ENCODE measurements at places on chromosomes 7 and 10. TPM values are rescaled to one million over a fixed set of nuclear protein-coding genes. Genes with fewer than 3 reads are reported as not detected.

DNA sequence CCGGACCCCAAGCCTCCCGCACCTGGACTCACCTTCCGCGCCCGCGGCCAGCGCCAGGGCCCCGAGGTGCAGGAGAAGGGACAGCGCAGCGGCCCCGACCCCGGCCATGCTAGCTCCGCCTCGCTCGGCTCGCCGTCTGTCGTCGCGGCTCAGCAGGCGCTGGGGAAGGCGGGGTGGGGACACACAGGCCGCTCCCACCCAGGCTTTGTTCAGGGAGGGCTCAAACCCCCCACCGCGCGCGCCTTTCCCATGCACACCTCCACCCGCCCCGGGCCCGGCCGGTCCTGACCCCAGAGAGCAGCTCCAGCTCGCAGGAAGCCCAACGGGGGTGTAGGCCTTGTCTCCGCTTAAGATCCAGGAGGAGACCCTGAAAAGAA, at the start of gene KCP:
Gene KCP, minus strand, starts transcription at position 141 of the 377 bp plus-strand sequence. Its CDS starts 33 bp downstream, at position 108.
- no peak for ATAC-seq

Gene CDHR3
- total RNA-seq = 1.00 TPM

Gene SPDYE1
- not detected for total RNA-seq

Gene HECW1
- 0.40 TPM for total RNA-seq

DNA sequence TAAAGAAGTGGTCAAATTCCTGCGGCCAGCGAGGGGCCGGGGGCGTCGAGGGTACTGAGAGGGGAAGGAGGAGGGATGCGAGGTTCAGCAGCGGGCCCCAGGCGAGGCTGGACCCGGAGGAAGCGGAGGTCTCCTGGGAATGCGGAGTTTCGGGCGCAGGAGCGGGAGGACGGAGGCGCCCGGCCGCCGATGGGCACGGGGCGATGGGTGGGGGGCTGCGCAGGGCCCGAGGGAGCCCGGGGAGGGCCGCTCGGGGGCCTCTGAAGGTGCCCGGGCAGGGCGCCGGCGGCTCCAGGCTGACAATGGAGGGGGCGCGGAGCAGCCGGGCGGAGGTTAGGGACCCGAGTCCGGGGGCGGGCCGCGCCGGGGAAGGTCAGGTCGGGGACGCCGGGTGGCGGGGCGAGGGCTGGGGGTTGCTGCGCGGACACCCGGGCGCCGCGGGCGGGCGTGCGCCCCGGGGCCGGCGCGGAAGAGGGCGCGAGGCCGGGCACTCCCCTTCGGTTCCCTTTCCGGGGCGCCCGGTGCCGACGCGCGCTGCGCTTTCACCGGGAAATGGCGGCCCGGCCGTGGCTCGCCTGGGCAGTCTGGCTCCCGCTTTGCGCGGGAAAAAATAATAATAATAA, 683 bp downstream of the MACROH2A2 start:
- ATAC-seq = peak; percentile 57

- peak; percentile 32 for ATAC-seq
Measured at GRCh38 chr10:61662794-61663259, at the start of gene CABCOCO1. Gene CABCOCO1 (plus strand): TSS chr10:61662929. CDS start chr10:61662973, 44 bp downstream.

DNA sequence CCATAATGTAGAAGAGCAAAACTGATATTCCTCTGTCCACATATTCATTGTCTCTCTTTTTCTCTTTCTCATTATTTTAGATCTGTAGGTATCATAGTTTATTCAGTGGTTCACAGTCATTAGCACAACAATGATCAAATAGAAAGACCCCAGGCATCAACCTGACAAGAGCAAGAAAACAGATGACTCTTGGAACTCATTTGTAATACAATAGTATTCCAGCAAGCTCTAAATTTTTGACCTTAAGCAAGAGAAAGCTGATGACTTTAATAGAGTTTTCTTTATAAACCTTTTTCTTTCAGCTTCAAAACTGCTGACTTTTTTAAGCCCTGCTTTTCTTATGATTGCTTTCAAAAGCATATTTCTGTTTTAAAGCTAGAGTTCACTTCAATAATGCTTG, 507.5 kb upstream of the SORCS1 start:
- no peak for ATAC-seq

- no peak for ATAC-seq
Measured at GRCh38 chr10:101560298-101561067, 27.6 kb downstream of the POLL start.

DNA sequence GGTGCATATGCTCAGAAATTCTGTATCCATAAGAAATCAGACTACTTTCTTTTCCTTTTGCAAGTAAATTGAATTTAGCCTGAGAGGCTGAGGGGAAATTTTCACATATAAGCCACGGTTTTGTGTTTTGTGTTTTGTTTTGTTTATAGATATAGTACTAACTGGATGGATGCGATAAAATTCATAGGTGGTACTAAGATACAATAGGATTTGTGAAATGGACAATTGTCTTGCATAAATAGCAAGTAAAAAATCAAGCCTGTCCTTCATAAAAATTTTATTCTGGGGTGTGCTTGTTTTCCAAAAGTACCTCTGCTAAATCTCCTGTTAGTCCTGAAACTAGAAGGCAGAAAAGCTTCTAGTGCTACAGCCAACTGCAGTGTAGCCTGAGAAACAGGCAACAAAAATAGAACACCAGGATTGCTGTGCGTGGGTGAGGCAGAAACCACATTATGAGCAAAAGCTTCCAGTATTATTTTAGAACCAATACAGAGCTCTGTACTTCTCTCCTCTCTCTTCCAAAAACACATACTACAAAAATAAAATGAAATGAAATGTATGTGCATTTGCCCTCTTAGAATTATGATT, 634 bp upstream of the HDAC9 start:
- ATAC-seq = no peak

DNA sequence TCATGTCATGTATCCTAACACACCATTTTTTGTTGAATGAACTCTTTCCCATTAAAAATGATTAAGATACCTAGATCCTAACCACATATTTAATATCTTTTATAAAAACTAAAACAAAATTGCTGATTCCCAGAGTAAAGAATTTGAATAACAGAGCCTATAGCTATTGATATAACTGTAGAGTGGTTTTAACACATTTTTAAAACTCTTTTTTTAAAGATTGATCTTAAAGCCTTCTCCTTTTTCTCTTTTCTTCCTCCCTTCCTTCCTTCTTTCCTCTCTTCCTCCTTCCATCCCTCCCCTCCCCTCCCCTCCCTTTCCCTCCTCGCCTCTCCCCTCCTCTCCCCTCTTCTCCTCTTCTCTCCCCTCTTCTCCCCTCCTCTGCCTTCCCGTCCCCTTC, 605.4 kb upstream of the FZD8 start:
- ATAC-seq = no peak

- peak; percentile 51 for ATAC-seq
Measured at GRCh38 chr7:93921607-93922566, at the start of gene GNG11. Gene GNG11 (plus strand): TSS chr7:93921735. CDS start chr7:93922138, 403 bp downstream.

GRCh38 chr10:19592276-19592675, 224.0 kb upstream of the PLXDC2 start:
- ATAC-seq = no peak

Gene CUZD1
- total RNA-seq = 0.24 TPM

GRCh38 chr7:42414028-42414427, 177.0 kb upstream of the GLI3 start:
- no peak for ATAC-seq

Gene CFAP46
- 0.64 TPM for total RNA-seq

Gene IGFBP1
- total RNA-seq = not detected

Gene PHKG1
- 0.88 TPM for total RNA-seq

- no peak for ATAC-seq
Measured at GRCh38 chr10:118918116-118918515, 111.4 kb upstream of the NANOS1 start.

DNA sequence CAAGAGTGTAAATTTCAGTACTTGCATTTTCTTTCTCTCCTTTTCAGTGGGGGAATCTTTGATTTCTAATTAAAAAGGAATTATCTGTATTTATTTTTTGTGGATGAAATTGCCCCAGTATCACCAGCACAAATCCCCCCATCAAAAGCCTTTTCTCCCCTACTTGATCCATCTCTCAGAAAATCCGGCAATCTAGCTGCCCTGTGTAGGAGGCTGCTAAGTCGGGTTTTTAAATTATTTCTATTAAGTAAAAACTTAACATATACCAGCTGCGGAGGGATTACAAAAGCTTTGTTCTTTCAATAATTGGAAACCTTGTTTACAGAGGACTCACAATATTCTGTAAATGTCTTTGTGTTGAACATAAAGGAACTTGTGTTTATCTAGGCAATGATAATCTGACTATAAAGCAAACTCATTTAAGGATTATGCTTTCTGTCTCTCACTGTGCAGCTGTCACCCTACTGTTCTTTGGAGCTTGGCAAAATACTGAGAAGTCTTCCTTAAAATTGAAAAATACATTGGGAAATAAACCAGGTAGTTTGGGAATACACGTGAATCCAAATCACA, 177.4 kb upstream of the PRR15 start:
- no peak for ATAC-seq

Gene CLCN1
- 0.68 TPM for total RNA-seq

GRCh38 chr10:68128015-68128414, 18.7 kb downstream of the MYPN start:
- ATAC-seq = no peak

DNA sequence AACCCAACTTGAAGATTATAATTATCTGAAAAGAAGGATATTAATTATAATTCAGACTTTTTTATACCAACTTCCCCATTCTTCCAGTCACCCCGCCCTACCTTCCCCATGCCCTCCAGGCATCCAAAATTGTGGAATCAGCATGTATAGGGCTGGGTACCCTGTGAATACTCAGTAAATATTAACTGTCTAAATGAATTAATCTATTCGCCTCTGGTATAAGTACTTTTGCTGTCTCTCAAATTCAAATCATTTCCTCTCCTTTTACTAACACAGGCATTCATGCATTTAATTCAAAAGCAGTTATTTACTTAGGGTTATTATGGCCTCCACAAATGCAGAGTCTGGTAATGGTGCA, 26.5 kb upstream of the GOT1 start:
- ATAC-seq = no peak

DNA sequence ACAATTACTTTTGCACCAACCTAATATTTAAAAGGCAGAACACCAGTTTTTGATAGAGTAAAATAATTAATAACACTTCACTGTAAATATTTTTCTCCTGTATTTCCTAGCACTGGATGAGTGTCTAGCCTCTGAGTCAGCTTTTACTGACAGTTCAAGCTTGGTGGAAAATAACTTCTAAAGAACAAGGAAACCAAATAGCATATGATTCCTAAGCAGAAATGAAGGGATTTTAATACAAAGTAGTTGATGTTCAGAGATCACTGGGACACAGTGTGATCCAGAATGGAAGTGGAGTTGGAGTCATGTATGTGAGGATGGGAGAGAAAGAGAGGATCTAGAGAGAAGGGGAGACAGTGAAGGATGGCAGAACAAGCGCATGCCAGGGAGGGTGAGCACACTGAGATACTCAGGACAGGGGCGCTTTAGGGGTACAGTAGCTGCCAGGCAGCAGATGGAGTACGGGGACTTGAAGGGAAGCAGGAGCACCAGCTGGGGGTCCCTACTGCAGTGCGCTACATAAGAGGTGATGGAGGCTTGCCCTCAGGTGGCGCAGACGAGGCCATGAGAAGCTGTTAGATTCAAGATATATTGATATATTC, 117.9 kb upstream of the KLF6 start:
- no peak for ATAC-seq

- no peak for ATAC-seq
Measured at GRCh38 chr10:3217853-3218252, 45.3 kb upstream of the PITRM1 start.

DNA sequence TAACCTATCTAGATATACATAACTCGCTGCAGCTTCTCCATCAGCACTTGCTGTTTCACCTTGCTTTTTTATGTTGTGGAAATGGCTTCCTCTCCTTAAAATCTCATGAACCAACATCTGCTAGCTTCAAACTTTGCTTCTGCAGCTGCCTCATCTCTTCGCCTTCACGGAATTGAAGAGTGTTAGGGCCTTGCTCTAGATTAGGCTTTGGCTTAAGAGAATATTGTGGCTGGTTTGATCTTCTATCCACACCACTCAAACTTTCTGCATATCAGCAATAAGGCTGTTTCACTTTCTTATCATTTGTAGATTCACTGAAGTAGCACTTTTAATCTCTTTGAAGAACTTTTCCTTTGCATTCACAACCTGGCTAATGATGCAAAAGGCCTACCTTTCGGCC, 49.2 kb upstream of the AGR3 start:
- ATAC-seq = no peak

DNA sequence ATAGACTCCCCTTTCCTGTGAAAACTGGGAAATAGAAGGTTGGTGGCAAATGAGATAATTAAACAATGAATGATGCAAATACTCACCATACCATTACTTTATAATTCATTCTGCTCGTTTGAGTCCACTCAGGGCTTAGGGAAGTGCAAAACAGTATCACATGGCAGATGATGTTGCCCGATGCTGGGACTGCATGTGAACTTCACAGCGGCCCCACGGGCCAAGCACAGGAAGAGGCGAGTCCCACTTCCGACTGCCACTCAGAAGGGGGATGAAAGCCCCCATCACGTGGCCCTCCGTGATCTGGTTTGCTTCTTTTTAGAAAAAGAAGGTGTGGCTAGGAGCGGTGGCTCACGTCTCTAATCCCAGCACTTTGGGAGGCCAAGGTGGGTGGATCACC, 71.5 kb downstream of the PRPF18 start:
- ATAC-seq = no peak

DNA sequence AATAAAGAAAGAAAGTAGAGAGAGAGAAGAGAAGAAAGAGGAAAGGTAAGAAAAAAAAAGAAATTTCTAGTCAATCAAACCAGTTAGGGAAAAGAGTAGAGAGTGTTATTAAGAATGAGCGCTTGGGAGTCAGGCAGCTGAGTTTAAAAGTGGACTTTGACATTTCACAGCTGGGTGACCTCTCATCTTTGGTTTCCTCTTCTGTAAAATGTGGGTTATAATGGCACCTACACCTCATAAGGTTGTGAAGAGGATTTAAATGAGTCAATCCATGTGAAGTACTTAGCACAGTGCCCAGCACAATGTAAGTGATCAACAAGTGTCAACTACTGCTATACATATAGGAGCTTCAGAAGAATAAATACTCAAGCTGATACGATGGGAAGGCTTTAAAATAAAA, 12.2 kb downstream of the HOXA1 start:
- ATAC-seq = no peak

Gene ZFAND2A
- total RNA-seq = 13.5 TPM

Gene AIFM2
- 3.7 TPM for total RNA-seq

DNA sequence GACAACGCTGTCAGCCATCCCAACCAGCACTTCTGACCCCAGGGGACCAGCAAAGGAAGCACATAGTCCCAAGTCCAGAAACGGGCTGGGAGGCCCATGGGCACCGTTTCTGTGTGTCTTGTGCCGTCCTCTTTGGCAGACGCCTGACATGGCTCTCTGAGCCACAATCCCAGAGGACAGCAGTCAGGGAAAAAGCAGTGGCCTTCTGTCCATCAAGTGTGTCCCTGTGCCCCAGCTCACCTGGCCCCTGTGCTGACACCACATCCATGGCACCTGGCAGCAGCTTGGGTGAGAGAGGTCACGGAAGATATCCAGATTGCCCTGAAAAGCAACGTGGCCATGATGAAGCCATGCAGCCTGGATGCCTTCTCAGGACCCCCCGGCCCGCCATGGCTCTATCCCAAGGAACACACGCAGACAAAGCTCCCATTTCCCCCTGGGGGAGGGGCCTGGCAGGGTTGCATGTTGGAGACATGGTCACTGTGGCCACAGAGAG, 38.1 kb upstream of the ANTXRL start:
- no peak for ATAC-seq

GRCh38 chr10:77835669-77836086, 90.9 kb downstream of the DLG5 start:
- peak; percentile 9 for ATAC-seq

GRCh38 chr10:121669028-121669374, 70.8 kb upstream of the FGFR2 start:
- ATAC-seq = no peak

GRCh38 chr10:69346776-69347175, 68.5 kb downstream of the HK1 start:
- ATAC-seq = no peak
